ENCODE measurements at places on chromosomes 1 and 21.

GRCh38 chr21:45196620-45197019 is 91.1 kb downstream of the POFUT2 start:
- DNase-seq: no peak

DNA sequence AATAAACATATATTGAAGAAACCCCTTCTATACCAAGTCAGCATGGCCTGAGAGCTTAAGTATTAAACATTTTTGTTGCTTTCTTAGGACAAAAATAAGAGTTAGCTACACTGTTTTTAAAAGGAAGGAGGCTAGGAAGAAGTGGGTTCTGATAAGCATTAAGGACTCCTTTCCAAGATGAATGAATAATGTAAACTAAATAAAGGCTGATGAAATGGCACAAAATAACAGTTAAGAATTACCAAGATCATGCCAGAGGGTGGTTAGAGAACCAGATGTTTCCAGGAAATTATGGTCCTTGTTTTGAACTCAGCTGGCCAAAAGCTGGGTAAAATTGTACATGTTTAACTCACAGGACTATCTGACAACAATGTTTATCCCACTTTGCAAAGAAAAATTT is 114.1 kb upstream of the ETS2 start:
- DNase-seq: no peak

GRCh38 chr1:154186177-154186576 is 5.7 kb downstream of the TPM3 start:
- peak; percentile 94 for DNase-seq

GRCh38 chr1:22388671-22389450 is 62.8 kb upstream of the ZBTB40 start:
- no peak for DNase-seq

All from OCI-M1 (cell line).